ENCODE measurements at places on chromosomes 6 and 20.

- DNase-seq, result no peak
Observed at GRCh38 chr20:45407783-45408645, at the start of gene DBNDD2. Gene DBNDD2, plus strand, starts transcription at chr20:45408289. Its CDS starts 179 bp downstream, at chr20:45408468.

GRCh38 chr20:8131598-8132483 is at the start of gene PLCB1:
Gene PLCB1, plus strand, starts transcription at chr20:8132266. Its CDS starts 386 bp downstream, at chr20:8132652.
- peak; percentile 68 for DNase-seq

- no peak for DNase-seq
Observed at GRCh38 chr20:64222851-64223525, 32.6 kb upstream of the PCMTD2 start.

GRCh38 chr20:45067558-45067957 is 33.4 kb downstream of the KCNS1 start:
- DNase-seq, result peak; percentile 81
